Hematopoietic multipotent progenitor cell treated with erythropoietin and hydrocortisone succinate and interleukin-3 and kit ligand, for 4 days (in vitro differentiated cells): ENCODE measurements at places on chromosomes 5 and 9.

- no peak for DNase-seq
Measured at GRCh38 chr9:126692759-126693427, 79.2 kb downstream of the LMX1B start.

GRCh38 chr9:79300068-79300467 is 271.7 kb upstream of the TLE4 start:
- DNase-seq: no peak

GRCh38 chr5:74673011-74673790 is 11.8 kb upstream of the HEXB start:
- DNase-seq: peak; percentile 77

GRCh38 chr5:113678202-113678601 is 164.7 kb downstream of the YTHDC2 start:
- DNase-seq: no peak

DNA sequence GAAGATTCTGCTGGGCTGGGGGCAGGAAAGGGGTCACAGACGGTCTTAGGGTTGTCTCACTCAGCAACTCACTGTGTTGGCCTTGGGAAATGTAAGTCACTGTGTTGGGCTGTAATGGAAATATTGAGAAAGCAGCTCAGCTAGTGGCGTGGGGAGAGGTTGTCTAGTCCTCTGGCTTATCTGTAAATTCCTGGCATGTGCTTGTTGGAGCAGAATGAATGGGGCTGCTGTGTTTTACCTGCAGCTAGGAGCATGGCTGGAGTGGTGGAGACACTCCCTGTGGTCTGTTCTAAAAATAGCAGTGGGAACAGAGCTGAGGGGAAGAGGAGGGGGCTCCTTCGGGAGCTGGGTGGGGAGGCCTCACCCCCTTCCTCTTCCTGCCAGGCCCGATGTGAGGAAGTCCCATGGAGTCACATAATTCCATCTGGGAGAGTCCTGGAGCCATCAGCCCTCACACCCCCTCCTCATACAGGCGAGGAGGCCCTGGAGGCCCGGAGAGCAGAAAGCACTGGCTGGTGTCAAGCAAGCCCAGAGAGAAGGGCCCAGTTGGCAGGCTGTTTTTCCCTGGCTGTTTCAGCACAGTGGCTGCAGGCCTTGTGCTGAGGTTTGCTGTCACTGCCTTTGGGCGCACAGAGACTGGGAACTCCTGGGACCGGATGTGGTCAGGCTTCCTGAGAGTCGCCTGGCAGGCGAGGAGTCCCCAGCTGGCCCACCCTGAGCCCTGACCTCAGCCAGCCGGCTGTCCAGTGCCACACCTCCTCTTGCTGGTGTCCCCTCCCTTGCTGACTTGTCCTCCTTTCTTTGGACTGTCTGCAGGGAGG is 84.9 kb downstream of the RGS3 start:
- DNase-seq: peak; percentile 78

- no peak for DNase-seq
Measured at GRCh38 chr5:38070304-38070950, 187.9 kb upstream of the EGFLAM start.

DNA sequence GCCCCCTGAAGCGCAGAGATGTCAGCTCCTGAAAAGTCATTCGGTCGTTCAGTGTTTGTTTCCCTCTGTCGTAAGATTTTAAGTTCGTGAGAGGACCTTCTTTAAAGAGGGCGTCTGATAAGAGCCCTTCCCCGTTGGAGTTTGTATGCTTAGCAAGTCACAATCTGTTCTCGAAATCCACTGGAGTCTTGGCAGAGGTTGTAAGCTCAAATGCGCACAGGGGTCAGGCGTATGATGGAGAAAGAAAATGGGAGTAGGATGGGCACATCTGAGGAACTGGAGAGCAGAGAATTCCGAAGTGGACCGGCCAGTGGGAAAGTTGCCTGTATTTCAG is 710 bp downstream of the HSD17B4 start:
- peak; percentile 75 for DNase-seq

DNA sequence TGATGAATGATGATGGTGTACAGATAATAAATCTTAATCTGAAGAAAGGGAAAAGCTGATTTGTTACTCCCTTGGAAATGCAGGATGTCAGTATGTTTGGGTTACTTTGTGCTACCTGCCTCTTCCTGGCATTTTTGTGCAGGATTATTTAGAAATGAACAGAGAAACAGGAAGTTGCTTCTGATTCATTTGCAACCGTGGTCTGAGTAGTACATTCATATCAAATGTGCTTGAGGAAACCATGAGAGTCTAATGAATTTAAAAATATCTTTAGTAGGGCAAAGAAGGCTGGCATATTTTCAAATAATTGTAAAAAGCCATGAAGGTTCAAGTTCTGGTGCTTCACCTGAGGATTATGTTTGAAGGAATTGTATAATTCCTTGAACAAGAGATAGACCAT is 391.6 kb downstream of the TMEM161B start:
- DNase-seq: no peak

- DNase-seq: no peak
Measured at GRCh38 chr9:38699337-38699736, 20.6 kb downstream of the FAM240B start.

- DNase-seq: no peak
Measured at GRCh38 chr9:14415947-14416346, 102.0 kb upstream of the NFIB start.
